ENCODE measurements at places on chromosomes 6 and 20.

DNA sequence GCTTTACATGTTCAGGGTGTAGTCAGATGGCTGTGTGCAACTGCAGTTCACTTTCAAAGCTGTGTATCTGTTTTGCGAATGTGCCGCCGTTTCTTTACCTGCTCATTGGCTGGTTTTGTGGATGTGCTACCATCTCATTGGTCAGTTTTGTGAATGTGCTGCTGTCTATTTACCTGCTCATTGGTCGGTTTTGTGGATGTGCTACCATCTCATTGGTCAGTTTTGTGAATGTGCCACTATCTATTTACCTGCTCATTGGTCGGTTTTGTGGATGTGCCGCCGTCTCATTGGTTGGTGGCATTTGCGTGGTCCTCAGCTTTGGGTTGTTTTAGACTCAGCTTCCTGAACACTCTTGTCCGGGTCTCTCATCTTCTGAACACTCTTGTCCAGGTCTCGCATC is 40.5 kb upstream of the BHLHE23 start:
- DNase-seq: no peak

DNA sequence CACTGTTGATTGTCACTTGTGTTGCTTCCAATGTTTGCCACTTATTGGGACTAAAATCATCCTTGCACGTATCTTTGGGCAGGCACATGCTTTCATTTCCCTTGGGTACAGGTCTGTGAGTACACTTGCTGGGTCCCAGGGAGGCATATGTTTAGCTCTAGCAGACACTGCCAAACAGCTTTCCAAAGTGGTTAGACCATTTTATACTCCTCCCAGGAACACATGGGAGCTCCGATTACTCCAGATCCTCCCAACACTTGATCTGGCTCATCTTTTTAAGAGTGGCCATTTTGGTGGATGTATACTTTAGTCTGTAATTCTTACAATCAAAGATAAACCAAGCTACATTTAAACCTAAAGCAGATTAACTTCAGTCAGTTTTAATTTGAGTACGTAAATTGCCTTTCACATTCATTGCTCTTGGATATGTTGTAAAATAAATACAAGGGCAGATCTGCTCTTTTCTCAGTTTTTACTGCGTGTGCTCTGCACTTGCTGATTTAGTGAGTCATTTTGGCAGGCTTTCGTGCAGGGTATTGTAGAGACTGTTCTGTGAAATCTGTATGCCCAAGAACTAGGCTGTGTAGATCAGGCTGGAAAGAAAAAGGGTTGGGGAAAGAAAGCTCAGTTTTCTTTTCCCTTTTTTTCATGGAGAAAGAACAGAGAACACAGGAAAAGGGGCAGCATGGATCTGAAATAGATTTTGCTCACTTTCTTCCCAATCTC is 19.5 kb downstream of the SLC22A1 start:
- no peak for DNase-seq

DNA sequence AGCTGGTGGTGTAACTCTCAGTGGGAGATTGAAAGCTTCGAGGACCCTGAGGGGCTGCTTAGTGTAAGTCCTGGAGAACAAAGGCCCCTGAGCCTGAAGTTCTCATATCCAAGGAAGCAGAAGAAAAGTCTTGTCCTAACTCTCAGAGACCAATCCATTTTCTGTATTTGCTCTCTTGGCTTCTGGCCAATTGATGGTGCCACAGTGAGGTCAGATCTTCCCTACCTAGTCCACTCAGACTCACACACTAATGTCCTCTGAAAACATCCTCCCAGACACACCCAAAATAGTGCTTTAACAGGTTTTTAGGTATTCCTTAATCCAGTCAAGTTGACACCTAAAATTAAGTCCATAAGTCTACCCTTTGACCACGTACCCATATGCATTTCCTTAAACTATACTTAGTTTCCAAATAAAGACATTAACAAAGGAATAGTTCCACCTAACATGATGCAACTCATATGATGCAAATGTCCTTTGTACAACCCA is 29.4 kb downstream of the ZNF292 start:
- no peak for DNase-seq

DNA sequence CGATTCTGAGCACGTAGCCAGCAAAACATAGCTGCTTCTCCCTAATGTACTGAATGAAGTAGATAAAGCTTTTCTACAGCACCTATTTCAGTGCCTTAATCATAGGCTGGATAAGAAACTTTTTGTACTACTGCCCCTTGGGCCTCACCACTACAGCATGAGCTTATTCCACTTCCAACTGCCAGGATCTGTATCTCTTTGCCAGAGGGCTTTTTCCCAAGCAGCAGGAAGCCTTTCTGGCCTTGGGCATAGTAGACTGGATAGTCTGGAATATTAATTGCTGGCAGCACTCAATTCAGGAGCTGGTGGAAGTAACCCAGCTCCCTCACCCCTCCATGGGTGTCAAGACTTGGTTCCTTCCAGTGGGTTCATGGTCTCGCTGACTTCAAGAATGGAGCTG is 43.6 kb downstream of the ANKEF1 start:
- no peak for DNase-seq

GRCh38 chr6:15516923-15517560 is 145.8 kb downstream of the DTNBP1 start:
- DNase-seq: no peak

DNA sequence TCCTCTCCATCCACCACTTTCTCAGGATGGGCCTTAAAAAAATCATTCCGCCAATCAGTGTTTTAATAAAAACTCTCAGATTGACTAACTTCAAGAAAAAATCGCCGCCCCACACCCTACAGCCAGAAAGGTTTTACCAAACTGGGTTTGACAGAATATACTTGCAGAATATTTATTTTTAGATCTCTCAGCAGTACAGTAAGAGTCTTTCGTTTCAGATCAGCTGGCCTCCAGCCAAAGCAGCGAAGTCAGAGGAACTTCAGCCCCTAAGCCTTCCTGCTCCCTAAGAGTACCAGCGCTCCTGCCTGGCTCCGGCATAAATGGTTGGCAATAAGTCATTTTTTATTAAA is 24.7 kb downstream of the TBC1D7 start:
- DNase-seq: no peak

DNA sequence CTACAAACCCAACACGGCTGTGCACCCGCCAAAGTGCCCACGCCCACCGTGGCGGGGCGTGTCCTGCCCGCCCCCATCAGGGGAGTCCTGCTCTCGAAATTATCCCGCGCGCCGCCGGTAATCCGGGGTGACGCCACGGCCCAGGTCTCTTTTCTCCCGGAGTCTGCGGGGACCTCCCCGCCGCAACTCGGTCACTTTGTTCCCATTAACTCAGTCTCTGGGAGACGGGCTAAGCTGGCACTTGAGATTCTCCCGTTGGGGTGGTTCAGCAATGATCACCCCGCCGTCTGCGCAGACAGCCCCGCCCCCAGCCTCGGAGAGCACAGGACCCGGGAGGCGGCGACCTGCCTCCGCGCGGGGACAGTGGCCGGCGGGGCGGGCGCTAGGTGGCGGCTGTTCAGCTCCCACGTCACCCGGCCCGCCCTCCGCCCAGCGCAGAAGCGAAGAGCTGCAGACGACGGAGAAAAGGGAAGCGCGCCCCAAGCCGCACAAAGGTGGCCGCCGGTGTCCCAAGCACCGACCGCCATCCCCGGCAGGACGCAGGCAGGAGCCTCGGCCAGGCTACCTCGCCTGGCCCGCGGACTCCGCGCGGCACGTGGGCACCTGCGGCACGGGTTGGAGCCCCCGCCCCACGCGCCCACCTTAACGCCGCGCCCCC is 31.5 kb downstream of the SF3B5 start:
- DNase-seq: peak; percentile 2

GRCh38 chr20:58545565-58546415 is 30.6 kb upstream of the APCDD1L start:
- no peak for DNase-seq

- DNase-seq: no peak
These were observed 88.6 kb downstream of the FNDC1 start for GRCh38 chr6:159257846-159258245.

GRCh38 chr20:24235296-24236175 is 233.9 kb upstream of the SYNDIG1 start:
- DNase-seq: no peak

DNA sequence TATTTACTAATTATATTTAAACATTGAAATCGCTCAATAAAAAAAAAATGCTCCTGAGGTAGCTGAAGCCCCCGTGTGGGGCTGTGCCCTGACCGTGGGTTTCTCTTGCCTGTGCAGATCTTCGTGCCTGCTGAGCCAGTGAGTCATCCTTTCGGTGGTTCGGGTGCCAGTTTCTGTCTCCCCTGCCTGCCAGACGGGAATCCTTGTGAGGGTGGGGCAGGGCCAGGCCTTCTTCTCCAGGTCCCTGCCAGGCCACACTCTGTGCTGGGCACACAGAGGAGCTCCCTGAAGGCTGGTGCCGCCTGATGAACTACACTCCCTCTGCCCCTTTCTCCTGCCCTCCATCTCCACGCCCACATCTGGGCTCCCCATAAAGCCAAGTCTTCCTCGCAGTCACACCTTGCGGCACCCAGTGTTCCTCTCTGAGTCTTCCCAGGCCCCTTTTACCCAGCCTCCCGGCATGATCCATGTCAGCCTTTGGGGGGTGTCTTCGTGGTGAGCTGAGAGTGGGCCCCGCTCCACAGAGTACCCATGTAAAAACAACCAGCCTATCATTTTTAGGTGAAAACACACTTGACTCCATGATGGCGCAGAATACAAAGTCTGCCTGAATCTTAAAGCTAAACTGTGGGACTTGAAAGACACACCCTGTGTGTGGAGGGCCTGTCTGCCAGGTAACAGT is 19.3 kb downstream of the FGD2 start:
- DNase-seq: no peak
